ENCODE measurements at places on chromosomes 7 and 10.
A peak's percentile ranks its signal among the peaks of the same experiment; 100 is the strongest.

- DNase-seq = no peak
These were observed 43.1 kb downstream of the BAIAP2L1 start for GRCh38 chr7:98357751-98358161.

GRCh38 chr10:63720072-63720537 lies 198.9 kb downstream of the REEP3 start:
- DNase-seq = peak; percentile 51

DNA sequence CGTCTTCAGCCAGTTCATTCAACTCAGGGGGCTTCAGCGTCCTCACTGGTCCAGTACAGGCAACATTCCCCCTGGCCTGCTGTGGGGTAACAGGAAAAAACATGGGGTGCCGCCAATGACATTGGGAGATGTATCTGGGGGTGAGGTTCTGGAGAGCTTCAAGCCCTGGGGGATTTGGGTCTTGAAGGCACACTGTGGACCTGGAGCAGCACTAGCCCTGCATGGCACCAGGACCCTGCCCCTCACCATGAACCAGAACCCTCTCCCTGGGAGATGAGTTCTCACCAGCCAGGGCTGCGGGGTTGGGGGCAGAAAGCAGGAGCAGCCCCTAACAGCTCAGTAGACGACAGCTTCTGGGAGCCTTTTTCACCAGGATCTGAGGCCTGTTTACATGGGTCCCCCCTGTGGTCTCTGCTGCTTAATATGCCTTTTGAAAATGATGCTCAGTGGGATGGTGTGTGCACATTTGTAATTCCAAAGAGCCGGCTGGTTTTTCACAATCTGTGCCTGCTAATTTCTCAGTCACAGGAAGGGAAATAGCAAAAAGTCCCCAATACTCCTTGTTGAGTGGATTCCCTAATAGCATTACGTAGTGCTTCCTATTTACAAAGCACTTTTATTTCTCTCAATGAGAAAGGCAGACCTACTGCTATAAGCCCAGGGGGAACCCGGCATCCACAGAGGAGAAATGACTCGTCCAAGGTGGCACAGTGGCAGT lies 509.5 kb downstream of the RPS24 start:
- DNase-seq = no peak

- DNase-seq = peak; percentile 66
These were observed 26.8 kb upstream of the THSD7A start for GRCh38 chr7:11858622-11859302.

GRCh38 chr10:13904064-13904463 lies 317.3 kb downstream of the PRPF18 start:
- DNase-seq = no peak

- no peak for DNase-seq
These were observed 86.6 kb downstream of the ODAD2 start for GRCh38 chr10:27912231-27912630.

GRCh38 chr7:31099451-31100444 lies 47.6 kb downstream of the ADCYAP1R1 start:
- no peak for DNase-seq

DNA sequence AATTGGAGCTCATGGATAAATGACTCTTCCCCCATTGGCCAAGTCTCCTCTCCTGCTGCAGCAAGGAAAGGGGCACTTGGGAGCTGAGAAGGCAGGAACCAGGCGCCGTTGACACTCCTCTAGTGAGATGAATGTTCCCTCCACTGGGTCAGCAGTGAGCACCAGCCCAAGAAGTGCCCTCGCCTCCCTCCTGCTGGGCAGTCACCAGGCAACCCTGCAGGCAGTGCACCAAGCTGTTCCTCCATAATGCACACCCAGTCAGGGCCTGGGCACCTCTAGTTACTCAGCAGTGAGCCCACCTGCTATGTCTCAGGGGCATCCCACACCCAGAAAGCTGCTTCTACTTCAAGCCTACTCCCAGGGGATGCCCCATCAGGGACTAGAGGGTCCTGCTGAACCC lies 84.3 kb downstream of the KCNMA1 start:
- DNase-seq = peak; percentile 16

- DNase-seq = no peak
These were observed 10.4 kb upstream of the COL1A2 start for GRCh38 chr7:94384315-94384714.

GRCh38 chr7:54097886-54098285 lies 444.3 kb upstream of the VSTM2A start:
- DNase-seq = no peak

DNA sequence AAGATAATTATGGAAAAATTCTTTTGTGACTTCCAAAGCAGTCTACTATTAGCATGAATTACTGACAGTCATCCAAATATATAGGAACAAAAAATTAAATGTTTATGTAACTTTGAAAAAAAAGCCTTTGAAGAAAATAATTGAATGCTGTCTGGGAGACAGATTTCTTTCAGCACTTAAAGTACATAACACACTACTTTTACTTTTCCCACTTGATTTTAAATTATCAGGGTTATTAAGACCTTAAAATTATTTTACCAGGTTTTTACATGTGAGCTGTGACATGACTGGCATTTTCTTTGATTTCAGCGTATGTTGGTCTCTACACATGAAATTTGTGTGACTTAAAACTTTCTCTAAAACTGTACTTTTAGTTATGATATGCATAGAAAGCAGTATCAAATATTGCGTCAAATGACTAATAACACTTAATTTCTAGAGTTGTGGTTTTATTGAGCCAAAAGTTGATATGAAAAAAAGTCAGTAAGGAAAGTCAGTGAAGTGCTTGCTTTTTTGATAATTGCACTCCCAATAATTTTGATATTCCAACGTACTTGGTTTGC lies 3.1 kb downstream of the PTEN start:
- no peak for DNase-seq

DNA sequence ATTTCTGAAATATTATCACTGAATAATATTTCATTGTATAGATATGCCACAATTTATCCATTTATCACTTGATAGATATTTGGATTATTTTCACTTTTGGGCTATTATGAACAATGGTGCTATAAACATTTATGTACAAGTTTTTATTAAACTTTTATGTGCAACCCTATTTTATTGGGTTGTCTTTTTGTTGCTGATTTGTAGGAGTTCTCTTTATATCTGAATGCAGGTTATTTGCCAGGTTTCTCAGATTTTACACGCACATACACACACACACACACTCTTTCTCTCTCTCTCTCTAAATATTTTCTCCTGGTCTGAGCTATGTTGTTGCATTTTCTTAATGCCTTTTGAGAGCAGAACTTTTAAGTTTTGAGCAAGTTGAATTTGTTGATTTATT lies 36.2 kb downstream of the ADK start:
- DNase-seq = no peak

GRCh38 chr10:126262233-126262838 lies 125.9 kb downstream of the ADAM12 start:
- no peak for DNase-seq

DNA sequence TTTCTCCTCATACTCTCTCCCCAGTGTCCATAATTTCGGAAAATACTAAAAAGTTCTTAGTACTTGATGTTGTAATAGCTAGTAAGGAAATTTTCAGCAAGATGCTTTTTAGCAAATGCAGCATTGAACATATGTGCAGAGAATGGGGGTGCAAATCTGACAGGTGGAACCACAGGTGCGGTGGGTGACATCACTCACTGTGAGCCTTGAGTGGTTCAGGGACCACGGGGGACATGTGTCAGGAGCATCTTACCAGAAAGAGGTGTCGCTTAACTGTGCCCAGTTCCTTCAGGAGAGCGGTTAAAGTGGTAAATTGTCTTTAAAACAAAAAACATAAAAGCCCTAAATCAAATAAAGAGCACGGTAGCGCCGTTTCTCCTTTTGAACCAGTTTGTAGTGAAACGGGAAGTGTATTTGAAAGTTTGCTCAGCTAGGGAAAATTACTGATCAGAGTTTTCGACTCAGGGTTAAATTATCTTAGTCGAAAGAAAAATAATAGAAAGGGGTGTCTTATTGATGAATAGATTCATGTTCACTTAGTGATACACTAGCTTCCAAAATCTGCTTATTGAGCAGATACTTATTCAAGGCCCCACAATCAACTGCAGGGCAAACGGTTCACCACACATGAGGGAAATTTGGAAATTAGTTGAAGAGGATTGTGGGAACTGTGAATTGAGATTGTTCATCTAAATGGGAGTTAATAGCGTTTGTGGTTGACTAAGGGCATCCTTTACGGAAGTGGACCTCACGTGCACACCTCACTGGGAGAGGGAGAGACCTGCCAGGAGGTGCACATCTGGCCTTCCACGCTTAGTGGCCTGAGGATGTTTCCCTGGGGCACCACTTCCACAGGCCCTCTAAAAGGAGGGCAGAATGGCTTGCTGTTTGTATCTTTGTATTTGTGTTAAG lies 12.7 kb downstream of the CUL1 start:
- no peak for DNase-seq

- no peak for DNase-seq
These were observed 156.8 kb upstream of the TNS3 start for GRCh38 chr7:47738563-47739166.

- no peak for DNase-seq
These were observed 99.3 kb upstream of the INSIG1 start for GRCh38 chr7:155198196-155198892.

DNA sequence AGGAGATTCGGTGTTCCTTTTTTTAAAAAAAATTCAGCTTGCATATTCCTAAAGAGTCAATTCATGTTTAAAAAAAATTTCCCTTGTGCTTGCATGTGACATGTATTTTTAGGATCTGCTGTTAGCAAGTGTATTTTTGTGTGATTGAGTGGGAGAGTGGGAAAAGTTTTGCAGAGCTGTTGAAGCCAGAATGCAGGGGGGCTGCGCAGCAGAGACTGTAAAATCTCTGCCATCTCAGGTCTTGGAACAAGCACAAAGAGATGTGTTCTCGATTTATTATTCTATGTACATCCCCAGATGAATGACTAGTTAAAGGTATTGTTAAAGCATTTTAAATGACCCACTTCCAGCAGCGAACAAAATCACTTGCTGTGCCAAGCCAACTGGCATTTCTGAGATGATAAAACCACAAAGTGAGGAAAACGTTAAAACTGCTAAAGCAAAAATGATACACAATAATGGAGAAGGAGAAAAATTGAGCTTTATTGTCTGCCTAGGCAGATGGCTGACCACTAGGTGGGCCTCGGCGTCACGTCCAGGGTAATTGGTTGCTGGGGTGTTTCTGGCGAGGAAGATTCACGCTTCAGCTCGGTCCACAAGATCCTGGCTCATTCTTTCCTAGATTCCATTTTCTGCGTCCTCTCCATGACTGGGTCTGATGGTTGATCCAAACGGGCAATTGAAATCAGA lies 67.0 kb upstream of the ATRNL1 start:
- no peak for DNase-seq

- no peak for DNase-seq
These were observed 40.4 kb downstream of the INSIG1 start for GRCh38 chr7:155337946-155338631.

GRCh38 chr10:96967847-96968246 lies 135.7 kb downstream of the LCOR start:
- no peak for DNase-seq

DNA sequence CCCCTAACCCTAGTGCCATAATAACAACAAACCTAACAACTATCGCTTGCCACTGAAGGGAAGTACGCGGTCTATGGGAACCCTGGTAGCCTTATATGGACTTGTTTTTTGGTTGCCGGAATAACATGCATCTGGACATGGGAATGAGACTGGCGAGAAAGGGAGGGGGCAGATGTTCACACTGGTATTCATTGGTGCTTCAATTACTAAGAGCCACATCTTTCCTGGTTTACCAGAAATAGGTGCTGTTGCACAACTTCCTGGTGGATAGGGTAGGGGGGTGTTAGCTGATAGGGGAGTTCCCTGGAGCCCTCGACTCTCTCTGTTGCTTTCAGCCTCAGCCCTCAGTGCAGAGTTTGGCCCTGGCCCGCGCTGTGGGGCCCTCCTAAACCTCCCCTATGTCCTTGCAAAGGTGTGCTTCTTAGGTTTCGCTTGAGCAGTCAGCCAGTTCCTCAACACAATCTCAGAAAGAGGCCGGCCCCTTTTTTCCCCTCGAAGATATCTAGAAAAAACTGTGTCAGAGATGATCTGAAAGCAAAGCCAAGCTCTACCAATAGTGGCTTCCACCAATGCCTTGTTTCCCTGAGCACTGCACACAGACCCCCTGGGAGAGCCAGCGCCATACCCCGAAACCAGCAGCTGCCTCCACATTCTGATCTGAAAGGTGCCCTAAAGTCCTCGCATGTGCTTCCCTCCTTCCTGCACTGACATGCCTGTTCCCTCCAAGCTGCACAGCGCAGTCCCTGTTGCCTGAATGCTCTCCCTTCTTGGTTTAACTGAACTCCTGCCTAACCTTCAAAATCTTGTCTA lies 13.5 kb downstream of the TBXAS1 start:
- DNase-seq = no peak

DNA sequence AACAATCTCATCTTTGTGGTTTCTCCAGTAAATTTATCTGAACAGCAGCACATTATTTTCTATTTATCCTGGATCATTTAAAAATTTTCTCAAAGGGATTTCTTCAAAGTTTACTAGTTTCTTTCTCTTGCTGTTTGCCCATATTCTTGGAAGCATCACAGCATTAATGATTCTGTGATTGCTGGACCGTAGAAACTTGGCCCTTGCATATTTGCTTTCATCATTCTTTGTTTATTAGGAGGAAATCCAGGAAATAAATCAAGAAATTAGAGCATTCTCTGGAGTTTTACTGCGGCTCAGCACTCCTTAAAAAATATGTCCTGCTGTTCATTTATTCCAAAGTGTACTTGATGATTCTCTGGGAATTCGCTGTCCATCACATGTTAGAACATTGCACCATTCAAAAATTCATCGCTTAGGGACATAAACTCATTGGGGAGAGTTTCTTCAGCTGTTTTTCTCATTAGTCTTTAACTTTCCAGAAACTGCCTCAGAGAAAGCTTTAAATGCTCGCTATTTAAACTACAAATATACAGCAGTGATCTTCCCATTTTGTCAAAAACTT lies 264.0 kb upstream of the CDC14C start:
- DNase-seq = no peak

- no peak for DNase-seq
These were observed 8.8 kb downstream of the OGDH start for GRCh38 chr7:44615149-44615611.

Data from NCI-H345 (cell line).